A549 treated with AZD2906 at 1 μM for 4 hours (cell line): ENCODE measurements at places on chromosomes 5 and 9. TPM values are rescaled to one million over a fixed set of nuclear protein-coding genes. Genes with fewer than 3 reads are reported as not detected.

Gene CCL27
- total RNA-seq, result 0.14 to 0.33 TPM (median 0.24 TPM) in 4 of 5 replicates, not detected in the other

Gene FSD1L
- 3.4 to 4.5 TPM (median 4.2 TPM) in 5 replicates for total RNA-seq

Gene PCDHB5
- total RNA-seq, result 1.3 to 1.7 TPM (median 1.4 TPM) in 5 replicates

Gene ABLIM3
- 23.6 to 26.4 TPM (median 24.9 TPM) in 5 replicates for total RNA-seq

Gene ACTBL2
- 0.06 to 0.07 TPM in 2 of 5 replicates, not detected in the others for total RNA-seq

Gene TLE1
- total RNA-seq, result 80.1 to 87.7 TPM (median 86.7 TPM) in 5 replicates

Gene INIP
- 14.5 to 27.9 TPM (median 15.4 TPM) in 5 replicates for total RNA-seq

Gene MLANA
- total RNA-seq, result not detected in 5 replicates

Gene DNAJC25
- 10.1 to 11.0 TPM (median 10.5 TPM) in 5 replicates for total RNA-seq

Gene IFNA5
- total RNA-seq, result not detected in 5 replicates

Gene PCDHGB1
- 1.4 to 1.9 TPM (median 1.7 TPM) in 5 replicates for total RNA-seq

Gene RETREG1
- total RNA-seq, result 2.8 to 3.5 TPM (median 3.2 TPM) in 5 replicates

Gene SPACA9
- total RNA-seq, result 4.5 to 5.9 TPM (median 5.3 TPM) in 5 replicates

Gene SHROOM1
- 7.2 to 10.4 TPM (median 10.0 TPM) in 5 replicates for total RNA-seq

Gene RALGDS
- total RNA-seq, result 23.5 to 31.1 TPM (median 29.2 TPM) in 5 replicates

Gene SOX30
- 0.03 TPM in 1 of 5 replicates, not detected in the others for total RNA-seq

Gene IL4
- total RNA-seq, result not detected in 5 replicates

Gene SPATA31E1
- 0.01 TPM in 1 of 5 replicates, not detected in the others for total RNA-seq

Gene ANGPTL2
- total RNA-seq, result 0.01 TPM in 1 of 5 replicates, not detected in the others

Gene SHISAL2B
- total RNA-seq, result 0.15 TPM in 1 of 5 replicates, not detected in the others

Gene SLC6A18
- 0.24 TPM in 1 of 5 replicates, not detected in the others for total RNA-seq

Gene FAM151B
- 1.0 to 1.7 TPM (median 1.7 TPM) in 5 replicates for total RNA-seq

Gene SEMA6A
- 0.03 to 0.62 TPM (median 0.14 TPM) in 5 replicates for total RNA-seq

Gene CAMSAP1
- total RNA-seq, result 19.3 to 25.2 TPM (median 19.8 TPM) in 5 replicates

Gene ZBED3
- total RNA-seq, result 3.9 to 5.3 TPM (median 4.2 TPM) in 5 replicates
